ENCODE measurements at places on chromosomes 6 and 20.

DNA sequence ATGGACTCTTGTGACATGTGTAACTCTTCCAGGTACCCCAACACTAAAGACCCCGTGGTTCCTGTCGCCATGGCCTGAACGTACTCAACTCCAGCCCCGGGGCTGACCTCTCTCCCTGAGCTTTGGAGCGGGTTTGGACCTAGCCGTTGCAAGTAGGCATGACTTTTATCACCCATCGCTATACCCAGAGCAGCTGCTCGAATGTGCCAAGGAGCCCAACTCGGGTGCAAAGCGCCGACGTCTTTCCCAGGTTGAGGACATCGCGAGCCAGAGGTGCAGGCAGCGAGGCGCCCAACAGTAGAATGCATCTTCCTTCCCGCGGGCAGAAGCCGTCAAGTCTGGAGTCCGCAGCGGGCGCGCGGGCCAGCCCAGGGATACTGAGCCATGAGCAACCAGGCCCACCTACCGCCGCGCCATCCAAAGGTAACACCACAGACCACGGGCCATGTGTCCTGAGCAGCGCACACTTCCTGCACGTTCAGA, 5.7 kb upstream of the LAMP5 start:
- no peak for DNase-seq

DNA sequence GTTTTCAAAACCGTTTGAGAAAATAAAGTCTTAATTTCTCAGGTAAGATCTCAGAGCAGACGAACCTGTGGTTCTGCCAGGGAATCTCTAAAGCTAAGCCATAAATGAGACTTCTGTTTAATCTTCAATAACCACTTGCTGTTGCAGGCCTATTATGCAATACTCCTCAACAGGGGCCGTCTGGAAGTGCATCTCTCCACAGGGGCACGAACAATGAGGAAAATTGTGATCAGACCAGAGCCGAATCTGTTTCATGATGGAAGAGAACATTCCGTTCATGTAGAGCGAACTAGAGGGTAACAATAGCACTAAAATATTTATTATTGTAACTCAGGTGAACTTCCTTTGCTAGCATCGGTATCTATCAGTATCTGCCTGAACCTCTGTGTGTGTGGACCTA, 223.7 kb downstream of the ARHGAP18 start:
- no peak for DNase-seq

- DNase-seq, result no peak
These were observed 180.5 kb upstream of the OPRM1 start for GRCh38 chr6:153858529-153858928.

DNA sequence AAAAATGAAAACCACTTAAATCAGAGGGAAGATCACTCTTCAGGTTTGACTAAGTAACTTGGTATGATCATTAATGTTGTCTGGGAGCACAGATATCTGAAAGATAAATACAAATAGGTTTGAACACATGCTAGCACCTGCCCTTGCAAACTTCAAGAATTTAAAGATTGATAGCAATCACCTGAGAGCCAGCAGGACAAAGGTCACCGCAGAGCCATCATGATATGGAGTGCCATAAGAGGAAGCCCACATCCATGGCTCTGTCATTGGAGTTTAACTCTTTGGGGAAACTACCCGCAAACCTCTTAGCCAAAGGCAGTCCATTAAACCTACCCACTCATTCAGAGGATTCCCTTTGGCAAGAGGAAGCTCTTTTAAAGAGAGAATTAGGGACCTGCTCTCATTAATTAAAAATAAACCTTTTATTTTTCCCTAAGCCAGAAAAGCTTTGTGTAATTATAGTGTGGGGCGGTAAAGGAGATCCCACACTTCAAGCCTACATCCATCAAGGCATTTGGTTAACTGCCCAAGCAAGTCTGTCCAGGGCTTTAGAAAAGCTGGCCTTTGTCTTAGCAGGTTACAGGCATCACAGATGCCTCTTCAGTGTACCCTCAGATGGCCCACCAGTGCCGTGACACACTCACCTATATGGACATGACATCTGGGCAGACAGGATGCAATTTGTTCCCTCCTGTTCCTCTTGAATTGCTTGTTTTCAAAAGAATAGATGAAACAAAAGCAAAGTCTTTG, 73.0 kb downstream of the SASH1 start:
- no peak for DNase-seq

DNA sequence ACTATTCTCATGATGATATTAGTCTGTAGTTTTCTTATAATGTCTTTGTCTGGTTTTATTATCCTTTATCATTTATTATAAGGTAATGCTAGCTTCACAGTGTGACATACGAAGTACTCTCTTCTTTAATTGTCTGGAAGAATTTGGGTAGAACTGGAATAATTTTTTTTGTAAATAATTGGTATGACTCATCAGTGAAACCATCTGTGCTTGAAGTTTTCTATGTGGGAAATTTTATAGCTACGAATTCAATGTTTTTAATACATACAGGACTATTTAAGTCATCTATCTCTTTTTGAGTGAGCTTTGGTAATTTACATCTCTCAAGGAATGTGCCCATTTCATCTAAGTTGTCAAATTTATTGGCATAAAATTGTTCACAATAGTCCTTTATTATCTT, 86.3 kb downstream of the SOD2 start:
- no peak for DNase-seq

GRCh38 chr6:53985366-53985765, 125.9 kb upstream of the MLIP start:
- no peak for DNase-seq

Measured in AG09309 (cell line).